Myocyte (in vitro differentiated cells): ENCODE measurements at places on chromosomes 2 and 18.

GRCh38 chr2:206164261-206164862, 4.7 kb downstream of the EEF1B2 start:
- DNase-seq: peak; percentile 70

GRCh38 chr2:229582151-229582550, 132.2 kb downstream of the DNER start:
- no peak for DNase-seq

- no peak for DNase-seq
Measured at GRCh38 chr2:237593596-237594320, 3.2 kb upstream of the RAB17 start.

GRCh38 chr2:150346806-150347205, 140.7 kb downstream of the RND3 start:
- no peak for DNase-seq

DNA sequence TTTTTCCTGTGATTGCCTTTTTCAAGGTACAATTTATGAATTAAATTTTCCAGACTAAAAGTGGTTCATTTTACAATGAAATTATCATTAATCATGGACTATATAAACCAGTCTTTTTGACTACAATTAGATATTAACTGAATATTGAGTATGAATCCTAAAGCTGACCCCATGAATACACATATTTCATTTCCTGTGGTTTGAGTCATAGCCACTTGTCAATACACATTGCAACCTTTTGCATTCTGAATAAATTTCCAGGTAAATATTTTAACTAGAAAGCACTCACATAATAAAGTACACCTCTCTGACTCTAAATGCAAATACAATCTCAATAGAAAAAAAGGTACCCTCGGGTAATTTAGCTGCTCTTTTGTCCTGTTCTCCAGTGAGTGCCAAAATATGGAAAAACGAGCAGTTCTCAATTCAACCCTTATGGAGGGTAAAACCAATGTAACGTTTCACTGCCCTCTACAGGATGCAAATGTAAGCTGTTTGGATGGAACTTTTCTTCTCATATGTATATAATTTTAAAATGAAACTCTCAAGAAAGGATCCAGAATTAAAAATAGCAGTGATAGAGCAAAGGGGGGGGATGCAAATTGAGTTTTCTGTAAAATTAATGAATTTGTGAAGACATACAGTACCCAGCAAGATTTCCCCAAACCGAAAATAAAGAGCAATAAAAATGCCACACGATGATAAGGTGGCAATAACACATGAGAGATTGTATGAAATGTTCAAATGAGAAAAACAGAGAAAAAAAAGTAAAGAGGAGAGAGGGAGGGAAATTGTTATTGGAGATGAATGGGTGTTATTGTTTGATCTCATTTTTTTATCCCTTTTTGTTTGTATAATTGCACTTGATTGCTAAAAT, 1795.7 kb upstream of the PIK3C3 start:
- DNase-seq: peak; percentile 5

DNA sequence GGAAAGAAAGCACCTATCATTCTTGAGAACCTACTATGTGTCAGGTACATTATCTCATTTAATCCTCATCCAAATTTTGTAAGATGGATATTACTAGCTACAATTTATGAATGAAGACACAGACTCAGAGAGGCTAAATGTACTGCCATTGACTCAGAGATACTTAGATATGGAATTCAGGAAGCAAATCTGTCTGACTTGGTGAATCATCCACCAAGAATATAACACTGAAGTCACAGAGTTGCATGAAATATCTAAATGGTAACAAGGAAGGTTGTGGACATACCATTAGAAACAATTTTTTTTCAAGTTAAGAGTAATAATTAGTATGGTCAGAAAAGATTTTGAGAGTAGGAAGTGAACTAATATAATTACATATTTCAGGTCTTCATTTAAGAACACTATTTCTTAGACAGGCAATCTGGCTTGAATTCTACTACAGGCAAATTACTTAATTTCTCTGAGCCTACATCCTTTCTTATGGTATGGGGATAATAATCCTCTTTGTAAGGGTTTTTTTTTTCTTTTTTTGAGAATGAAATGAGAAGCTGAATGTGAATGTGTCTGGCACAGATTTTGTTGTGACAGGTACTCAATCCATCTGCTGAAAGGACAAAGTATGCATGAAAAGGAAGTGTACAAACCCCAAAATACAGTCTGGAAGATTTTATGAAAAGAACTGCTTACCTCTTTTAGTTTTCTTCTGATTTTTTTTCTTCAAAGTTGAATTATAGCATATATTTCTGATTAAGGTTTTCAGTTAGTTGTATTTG, 14.8 kb upstream of the C2orf66 start:
- peak; percentile 78 for DNase-seq

GRCh38 chr2:201852878-201853415, 46.6 kb downstream of the CDK15 start:
- no peak for DNase-seq

GRCh38 chr2:32627441-32627813, 423 bp upstream of the TTC27 start:
- peak; percentile 32 for DNase-seq

GRCh38 chr2:21656330-21657075, 532.7 kb downstream of the TDRD15 start:
- no peak for DNase-seq

DNA sequence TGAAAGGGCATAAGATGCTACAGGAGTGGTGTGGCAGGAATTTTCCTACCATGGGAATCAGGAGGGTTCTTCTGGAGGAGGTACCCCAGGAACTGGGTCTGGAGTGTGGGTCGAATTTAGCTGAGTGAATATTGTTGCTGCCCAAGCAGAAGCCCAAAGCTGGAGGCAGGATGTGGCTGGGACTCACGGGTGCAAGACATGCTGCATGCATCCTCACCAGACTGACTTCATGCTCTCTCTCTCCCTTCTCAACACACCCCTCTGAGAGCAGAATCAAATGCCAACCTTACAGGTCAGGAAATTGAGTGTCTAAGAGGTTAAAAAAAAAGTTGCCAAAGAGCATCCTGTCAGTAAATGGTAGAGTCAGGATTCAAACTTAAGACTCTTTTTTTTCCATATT, 78.8 kb upstream of the TTC39C start:
- DNase-seq: no peak

- no peak for DNase-seq
Measured at GRCh38 chr2:128390256-128390990, 71.8 kb upstream of the HS6ST1 start.

DNA sequence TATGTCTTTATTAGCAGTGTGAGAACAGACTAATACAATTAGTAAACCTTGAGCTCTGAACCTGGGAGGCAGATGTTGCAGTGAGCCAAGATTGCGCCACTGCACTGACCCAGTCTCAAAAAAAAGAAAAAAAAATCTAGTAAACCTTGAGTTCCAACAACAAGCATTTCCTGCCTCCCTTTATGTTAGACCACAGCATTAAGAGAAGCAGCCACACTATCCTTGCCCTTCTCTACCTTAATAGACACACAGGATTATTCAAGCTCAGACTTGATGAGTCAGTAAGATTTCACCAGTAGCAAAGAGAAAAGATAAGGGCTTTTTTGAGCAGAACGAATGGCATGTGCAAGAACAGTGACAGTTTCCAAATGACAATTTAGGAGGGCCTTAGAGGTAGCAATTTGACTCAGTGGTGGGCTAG, 18.0 kb upstream of the GLS start:
- no peak for DNase-seq

- no peak for DNase-seq
Measured at GRCh38 chr2:28435241-28435640, 42.6 kb downstream of the FOSL2 start.

GRCh38 chr2:237501892-237502513, 15.0 kb downstream of the MLPH start:
- DNase-seq: no peak

- peak; percentile 43 for DNase-seq
Measured at GRCh38 chr2:222594679-222595078, 61.2 kb downstream of the FARSB start.

DNA sequence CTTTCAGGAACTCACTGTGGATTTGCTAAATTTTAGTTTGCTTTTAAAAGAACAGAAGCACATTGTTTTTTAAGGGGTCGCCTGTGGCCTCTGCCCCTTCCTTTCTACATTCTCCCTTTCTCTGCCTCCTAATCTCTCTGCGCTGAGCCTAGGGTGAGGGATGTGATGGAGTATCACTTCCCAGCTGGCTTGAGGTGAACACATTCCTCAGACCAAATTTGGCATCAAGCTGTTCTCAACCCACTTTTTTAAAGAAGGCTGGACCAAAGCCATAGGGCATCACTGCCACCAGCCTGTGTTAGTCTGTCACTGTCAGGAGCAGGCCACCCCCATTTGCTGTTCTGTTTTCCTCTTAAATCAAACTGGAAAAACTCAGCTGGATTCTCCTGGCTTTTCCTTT, 27.4 kb downstream of the EIF4E2 start:
- peak; percentile 62 for DNase-seq
